ENCODE measurements at places on chromosomes 5 and 9. TPM values are rescaled to one million over a fixed set of nuclear protein-coding genes. Genes with fewer than 3 reads are reported as not detected.

PRR7 gene
- total RNA-seq: 2.0 TPM

CA9 gene
- not detected for total RNA-seq

DMRT1 gene
- not detected for total RNA-seq

ARL14EPL gene
- not detected for total RNA-seq

DDX4 gene
- total RNA-seq: not detected

FOXD4L4 gene
- total RNA-seq: not detected

NUTM2F gene
- not detected for total RNA-seq

PCDHA1 gene
- not detected for total RNA-seq

CTXN3 gene
- total RNA-seq: not detected

ADAMTS16 gene
- 0.74 TPM for total RNA-seq

DBH gene
- not detected for total RNA-seq

ANKRD18A gene
- 0.14 TPM for total RNA-seq

RMI1 gene
- 3.7 TPM for total RNA-seq

SLCO4C1 gene
- total RNA-seq: 0.37 TPM

ASPN gene
- 22.5 TPM for total RNA-seq

DCAF10 gene
- 27.7 TPM for total RNA-seq

NR2F1-AS1 gene
- total RNA-seq: 25.6 TPM

ARHGEF39 gene
- total RNA-seq: 0.46 TPM

TRIM7 gene
- total RNA-seq: 3.1 TPM

ACTBL2 gene
- not detected for total RNA-seq

GRM6 gene
- total RNA-seq: not detected

TRIM41 gene
- total RNA-seq: 15.2 TPM

NR2F1 gene
- total RNA-seq: 41.7 TPM
